ENCODE measurements at places on chromosomes 1 and 21.

- no peak for DNase-seq
These were observed 20.5 kb downstream of the LSS start for GRCh38 chr21:46207920-46208591.

DNA sequence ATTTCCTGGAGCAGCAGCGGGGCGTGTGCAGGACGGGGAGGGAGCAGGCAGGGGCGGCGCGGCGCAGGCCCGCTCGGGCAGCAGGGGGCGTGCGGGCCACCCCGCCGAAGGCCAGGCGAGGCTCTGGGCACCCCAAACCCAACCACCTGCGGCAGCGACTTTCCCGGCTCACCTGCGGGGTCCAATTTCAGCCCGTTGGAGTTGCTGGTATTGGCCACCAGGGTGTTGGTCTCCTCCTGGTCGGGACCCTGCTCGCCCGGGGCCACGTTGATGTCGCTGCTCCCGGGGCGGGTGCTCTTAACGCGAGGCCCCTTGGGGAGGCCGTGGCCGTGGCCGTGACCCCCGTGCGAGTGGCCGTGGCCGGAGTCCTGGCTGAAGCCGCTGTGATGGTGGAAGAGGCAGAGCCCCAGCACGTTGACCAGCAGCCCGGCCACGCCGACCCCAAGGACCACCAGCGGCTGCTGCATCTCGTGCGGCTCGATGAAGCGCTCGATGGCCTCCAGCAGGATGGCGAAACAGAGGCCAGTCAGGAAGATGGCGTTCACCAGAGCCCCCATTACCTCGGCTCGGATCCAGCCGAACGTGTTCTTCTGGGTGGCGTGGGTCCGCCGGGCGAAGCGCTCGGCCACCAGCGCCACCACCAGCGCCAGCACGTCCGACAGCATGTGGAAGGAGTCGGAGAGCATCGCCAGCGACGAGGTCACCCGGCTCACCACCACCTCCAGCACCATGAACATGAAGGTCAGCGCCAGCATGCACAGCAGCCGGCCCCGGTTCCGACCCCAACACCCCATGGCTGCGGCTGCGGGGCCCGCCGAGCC is 932 bp downstream of the SLC30A1 start:
- DNase-seq = peak; percentile 75

DNA sequence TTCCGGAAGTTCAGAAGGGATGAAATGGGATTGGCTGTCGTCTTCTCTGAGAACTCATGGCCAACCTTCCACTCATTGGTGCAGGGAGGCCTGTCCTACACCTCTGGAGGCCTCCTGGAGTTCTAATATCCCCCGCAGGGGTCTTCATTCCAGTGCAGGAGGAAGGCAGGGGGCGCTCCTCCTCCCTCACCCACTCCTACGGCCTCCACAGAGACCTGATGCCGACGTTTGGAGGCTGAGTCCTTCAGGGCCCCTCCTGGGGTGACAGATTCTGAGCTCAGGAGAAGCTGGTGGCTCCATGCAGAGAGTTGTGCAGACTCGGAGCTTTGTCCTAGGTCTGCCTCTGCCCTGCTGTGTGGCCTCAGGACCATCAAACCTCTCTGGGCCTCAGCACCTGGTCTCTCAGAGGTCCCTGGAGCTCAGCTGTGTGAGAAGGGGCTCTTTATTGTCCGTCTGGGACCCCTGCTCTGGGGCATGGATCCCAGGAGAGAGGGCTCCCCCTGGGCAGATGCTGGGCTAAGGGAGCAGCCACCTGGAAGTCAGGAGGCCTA is 102.3 kb upstream of the WNT4 start:
- DNase-seq = no peak

DNA sequence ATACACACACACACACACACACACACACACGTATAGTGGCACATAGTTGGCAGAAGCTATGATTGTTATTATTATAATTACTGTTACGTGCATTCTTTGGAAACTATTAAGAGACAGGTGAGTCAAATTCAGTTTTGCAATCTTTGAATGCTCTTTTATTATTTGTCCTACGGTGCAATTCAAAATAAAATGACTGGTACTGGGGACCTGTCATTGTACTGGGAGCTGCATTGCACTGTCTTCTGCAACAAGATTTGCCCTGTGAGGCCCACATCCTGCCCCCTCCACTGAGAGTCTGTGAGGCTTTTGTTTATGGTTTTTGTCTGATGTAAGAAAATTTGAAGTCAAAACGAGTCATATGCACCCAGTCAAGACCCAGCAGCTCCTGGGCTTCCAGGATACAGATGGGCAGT is 1.9 kb downstream of the LY9 start:
- no peak for DNase-seq

- DNase-seq = no peak
These were observed 16.6 kb upstream of the EYA3 start for GRCh38 chr1:28104866-28105467.

DNA sequence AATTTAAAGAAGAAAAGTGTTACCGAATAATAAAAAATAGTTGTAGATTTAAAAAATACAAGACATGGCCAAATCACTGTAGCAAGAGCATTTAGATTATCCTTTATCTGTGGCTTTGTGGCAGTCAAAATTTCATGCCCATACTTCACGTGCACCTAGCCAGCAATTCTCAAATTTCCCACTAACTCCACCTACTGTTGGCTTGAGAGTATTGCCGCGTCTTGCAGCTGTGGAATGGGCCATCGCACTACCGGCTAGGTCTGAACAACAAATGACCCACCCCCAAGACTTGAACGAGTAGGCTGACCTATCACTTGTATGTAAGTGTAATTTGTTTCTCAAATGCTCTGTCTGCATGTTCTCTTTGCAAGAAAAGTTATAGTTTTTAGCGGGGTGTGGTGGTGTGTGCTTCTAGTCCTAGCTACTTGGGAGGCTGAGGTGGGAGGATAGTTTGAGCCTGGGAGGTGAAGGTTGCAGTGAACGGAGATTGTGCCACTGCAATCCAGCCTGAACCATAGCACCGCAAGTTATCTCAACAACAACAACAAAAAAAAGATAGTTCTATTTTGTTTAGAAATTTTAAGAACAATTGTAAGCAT is 4.1 kb downstream of the KRTAP13-4 start:
- DNase-seq = no peak

DNA sequence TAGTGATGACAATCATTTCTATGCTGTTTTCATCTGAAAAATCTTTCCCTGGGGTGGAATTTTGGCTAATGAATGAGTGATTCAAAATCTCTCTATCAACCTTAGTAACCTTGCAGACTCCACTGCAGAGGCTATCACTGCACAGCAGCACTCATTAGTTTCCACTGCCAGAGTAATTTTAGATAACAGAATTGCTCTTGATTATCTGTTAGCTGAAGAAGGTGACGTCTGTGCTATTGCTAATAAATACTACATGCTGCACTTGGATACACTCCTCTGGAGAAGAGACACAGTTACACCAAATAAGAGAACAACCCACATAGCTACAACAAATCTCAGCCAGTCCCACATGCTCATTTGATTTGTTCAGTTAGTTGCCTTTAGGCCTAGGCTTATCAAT is 1348.4 kb downstream of the NCAM2 start:
- DNase-seq = no peak

GRCh38 chr1:215875712-215876111 is 308.6 kb downstream of the KCTD3 start:
- DNase-seq = no peak

- peak; percentile 65 for DNase-seq
These were observed 8.6 kb downstream of the MORN1 start for GRCh38 chr1:2382621-2383361.

GRCh38 chr1:62906428-62906886 is 122.5 kb downstream of the ATG4C start:
- no peak for DNase-seq

All from liver (tissue), 10 donors.